Natural killer cell (primary cell): ENCODE measurements at places on chromosomes 12 and 14. TPM values are rescaled to one million over a fixed set of nuclear protein-coding genes. Genes with fewer than 3 reads are reported as not detected.

The KRT8 gene
- 0.25 TPM for total RNA-seq

The PDE3A gene
- 0.20 TPM for total RNA-seq

DNA sequence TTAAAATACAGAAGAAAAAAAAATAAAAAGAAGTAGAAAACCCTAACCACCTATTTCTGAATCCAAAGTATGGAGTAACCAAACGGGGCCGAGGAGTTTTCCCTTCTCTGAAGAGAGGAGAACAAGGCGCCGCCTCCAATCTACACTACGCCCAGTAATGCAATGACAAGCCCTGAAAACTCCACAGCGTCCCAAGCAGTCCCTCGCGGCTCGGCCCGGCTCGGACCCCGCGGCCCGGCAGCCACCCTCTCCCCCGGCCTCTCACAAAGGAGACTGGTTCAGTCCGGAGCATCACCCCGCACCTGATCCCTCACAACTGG is 371 bp downstream of the CHD8 start:
- H3K36me3 ChIP-seq, result peaks cover 5% of the 10 kb centered on the region
- H3K27me3 ChIP-seq, result no peaks in the 10 kb centered on the region
- H3K4me1 ChIP-seq, result peaks cover 18% of the 10 kb centered on the region
- DNase-seq, result no peak

DNA sequence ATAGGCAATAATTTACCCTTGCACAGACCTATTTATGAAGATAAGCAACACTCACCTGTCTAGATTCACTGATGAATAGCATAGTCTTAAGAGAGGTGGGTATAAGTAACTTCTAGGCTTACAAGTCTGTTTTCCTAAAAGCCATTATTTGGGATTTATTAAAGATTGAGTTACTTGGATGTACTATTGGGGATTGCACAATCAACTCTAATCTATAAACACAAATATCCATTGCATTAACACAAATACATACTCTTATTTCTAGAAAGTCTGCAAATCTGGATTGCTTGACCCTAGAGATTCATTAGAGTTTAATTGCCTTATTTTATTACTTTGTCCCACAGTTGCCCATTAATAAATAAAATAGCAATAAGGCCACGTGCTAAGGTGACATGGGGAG is 148.1 kb upstream of the CCDC198 start:
- H3K4me1 ChIP-seq, result no peaks in the 10 kb centered on the region
- no peaks in the 10 kb centered on the region for H3K36me3 ChIP-seq
- H3K27me3 ChIP-seq, result no peaks in the 10 kb centered on the region
- DNase-seq, result no peak
- H3K27ac ChIP-seq, result no peak overlapping the region

DNA sequence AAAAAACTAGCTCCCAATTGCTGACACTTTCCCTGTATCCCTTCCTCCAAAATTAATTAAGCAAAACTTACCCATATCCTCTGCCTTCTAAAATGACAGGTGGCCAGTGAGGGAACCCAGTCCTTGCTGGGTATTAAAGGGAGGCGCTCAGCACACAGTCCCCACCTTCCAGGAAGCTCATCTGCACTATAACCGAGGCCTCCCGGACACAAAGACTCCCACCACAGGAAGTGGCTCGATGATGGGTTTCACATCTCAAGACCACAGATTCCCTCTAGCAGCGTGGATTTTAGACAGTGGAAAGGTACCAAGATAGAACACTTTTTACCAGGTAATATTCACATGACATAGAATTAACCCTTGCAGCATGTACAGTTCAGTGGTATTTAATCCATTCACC is 126.8 kb upstream of the NCOR2 start:
- no peaks in the 10 kb centered on the region for H3K36me3 ChIP-seq
- H3K4me1 ChIP-seq, result peaks cover 23% of the 10 kb centered on the region
- no peak overlapping the region for H3K4me3 ChIP-seq
- DNase-seq, result peak; percentile 39
- no peak overlapping the region for H3K27ac ChIP-seq
- H3K27me3 ChIP-seq, result peaks cover 29% of the 10 kb centered on the region

- H3K27ac ChIP-seq, result peak overlapping the region; percentile 55
- H3K4me3 ChIP-seq, result peak overlapping the region; percentile 44
- no peak for DNase-seq
- H3K4me1 ChIP-seq, result no peaks in the 10 kb centered on the region
- peaks cover 12% of the 10 kb centered on the region for H3K36me3 ChIP-seq
These were observed 5.3 kb upstream of the ACACB start for GRCh38 chr12:109110988-109111495.

GRCh38 chr12:104742551-104743201 is 215.4 kb downstream of the SLC41A2 start:
- no peaks in the 10 kb centered on the region for H3K36me3 ChIP-seq
- peaks cover 64% of the 10 kb centered on the region for H3K4me1 ChIP-seq
- H3K27ac ChIP-seq, result no peak overlapping the region
- H3K4me3 ChIP-seq, result no peak overlapping the region
- no peaks in the 10 kb centered on the region for H3K27me3 ChIP-seq

- DNase-seq, result no peak
- no peak overlapping the region for H3K4me3 ChIP-seq
- H3K36me3 ChIP-seq, result no peaks in the 10 kb centered on the region
- no peaks in the 10 kb centered on the region for H3K4me1 ChIP-seq
These were observed 536.4 kb upstream of the SEL1L start for GRCh38 chr14:82070040-82070439.

The TWF1 gene
- total RNA-seq, result 75.5 TPM

DNA sequence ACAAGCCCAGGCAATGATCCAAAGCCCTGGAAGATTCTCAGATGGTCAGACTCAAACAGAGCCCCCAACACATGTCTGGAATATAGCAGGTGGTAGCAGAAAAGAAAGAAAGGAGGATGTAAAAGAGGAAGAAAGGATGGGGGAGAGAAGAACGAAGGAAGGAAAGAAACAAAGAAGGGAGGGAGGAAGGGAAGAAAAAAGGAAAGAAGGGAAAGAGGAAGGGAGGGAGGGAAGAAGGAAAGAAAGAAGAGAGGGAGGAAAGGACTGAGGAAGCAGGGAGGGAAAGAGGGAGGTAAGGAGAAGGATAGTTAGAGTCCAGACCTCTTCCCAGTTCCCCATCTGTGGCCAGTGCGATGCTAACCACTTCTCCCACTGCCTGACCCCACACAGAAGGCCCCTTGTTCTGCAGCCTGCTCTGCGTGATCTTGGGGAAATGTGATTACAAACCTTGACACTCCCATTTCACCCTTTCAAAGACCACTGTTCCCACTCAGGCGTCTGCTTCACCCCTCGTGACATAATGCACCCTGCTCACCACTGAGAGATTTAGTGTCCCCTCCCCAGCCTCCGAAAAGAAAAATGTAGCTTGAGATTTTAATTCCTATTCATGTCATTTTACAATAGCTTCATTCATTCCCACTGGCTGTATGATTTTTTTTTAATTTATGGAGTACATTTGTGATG is 357.9 kb downstream of the BCL11B start:
- H3K4me1 ChIP-seq, result no peaks in the 10 kb centered on the region
- no peaks in the 10 kb centered on the region for H3K36me3 ChIP-seq
- DNase-seq, result no peak
- H3K4me3 ChIP-seq, result no peak overlapping the region

The LRRC43 gene
- total RNA-seq, result 18.5 TPM

GRCh38 chr12:118541071-118541470 is 164.7 kb downstream of the SUDS3 start:
- H3K27me3 ChIP-seq, result no peaks in the 10 kb centered on the region
- no peaks in the 10 kb centered on the region for H3K4me1 ChIP-seq
- H3K4me3 ChIP-seq, result no peak overlapping the region
- no peak for DNase-seq

The RPGRIP1 gene
- 0.68 TPM for total RNA-seq

- no peaks in the 10 kb centered on the region for H3K4me1 ChIP-seq
- no peak overlapping the region for H3K4me3 ChIP-seq
- H3K36me3 ChIP-seq, result no peaks in the 10 kb centered on the region
- no peak for DNase-seq
- H3K27ac ChIP-seq, result no peak overlapping the region
- no peaks in the 10 kb centered on the region for H3K27me3 ChIP-seq
These were observed 215.3 kb downstream of the SEC23A start for GRCh38 chr14:38887696-38888095.

DNA sequence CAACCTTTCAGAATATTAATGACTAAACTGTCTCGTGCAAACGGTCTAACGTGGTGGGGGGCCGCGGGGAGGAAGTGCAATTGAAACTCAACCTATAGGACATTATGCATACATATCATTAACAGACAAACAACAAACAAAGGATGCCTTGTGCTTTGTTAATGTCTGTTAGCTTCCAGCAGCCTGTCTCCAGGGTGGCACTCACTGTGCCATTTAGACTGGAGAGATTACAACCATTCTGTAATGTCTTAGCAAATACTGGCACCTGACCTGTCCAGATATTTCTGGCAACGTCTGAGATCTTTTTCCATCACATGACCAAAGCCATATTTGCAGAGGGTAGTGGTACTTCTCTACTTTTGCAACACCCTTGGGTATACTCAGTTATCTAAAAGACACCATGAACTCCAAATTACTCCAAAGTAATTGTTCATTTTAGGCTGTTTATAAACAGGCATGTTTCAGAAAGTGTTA is 11.6 kb downstream of the BHLHE41 start:
- H3K4me3 ChIP-seq, result no peak overlapping the region
- DNase-seq, result no peak
- H3K27me3 ChIP-seq, result peaks cover 9% of the 10 kb centered on the region
- H3K27ac ChIP-seq, result no peak overlapping the region

DNA sequence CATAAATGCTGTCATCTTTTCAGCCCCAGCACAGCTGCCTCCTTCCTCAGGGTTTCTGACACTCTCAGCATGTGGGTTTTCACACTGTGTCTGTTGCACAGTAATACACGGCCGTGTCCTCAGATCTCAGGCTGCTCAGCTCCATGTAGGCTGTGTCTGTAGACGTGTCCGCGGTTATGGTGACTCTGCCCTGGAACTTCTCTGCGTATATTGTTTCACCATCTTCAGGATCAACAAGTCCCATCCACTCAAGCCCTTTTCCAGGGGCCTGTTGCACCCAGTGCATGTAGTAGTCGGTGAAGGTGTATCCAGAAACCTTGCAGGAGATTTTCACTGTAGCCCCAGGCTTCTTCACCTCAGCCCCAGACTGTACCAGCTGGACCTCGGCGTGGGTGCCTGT is 1210.6 kb downstream of the TMEM121 start:
- peaks cover 30% of the 10 kb centered on the region for H3K4me1 ChIP-seq
- peak overlapping the region; percentile 96 for H3K27ac ChIP-seq
- no peaks in the 10 kb centered on the region for H3K27me3 ChIP-seq

DNA sequence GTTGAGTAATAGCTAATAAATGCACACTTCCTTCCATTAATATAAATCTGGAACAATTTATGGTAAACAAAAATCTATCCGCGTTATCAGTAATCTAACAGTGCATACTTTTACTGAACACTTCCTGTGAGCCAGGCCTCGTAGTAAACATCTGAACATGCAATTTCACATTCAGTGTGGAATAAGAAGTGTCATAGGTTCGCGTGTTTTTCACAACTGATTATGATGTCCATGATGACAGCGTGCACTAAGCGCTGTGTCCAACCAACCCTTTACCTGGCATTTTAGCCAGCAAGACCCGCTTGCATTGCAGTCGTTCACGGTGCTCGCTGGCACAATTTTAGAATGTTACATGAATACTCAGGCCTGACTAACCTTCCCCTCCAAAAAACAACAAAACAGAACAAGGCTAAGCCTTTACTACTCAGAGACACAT is 2.1 kb downstream of the PNMA1 start:
- peaks cover 10% of the 10 kb centered on the region for H3K36me3 ChIP-seq
- H3K4me3 ChIP-seq, result peak overlapping the region; percentile 74
- H3K27ac ChIP-seq, result peak overlapping the region; percentile 57
- DNase-seq, result no peak
- H3K4me1 ChIP-seq, result peaks cover 25% of the 10 kb centered on the region
- H3K27me3 ChIP-seq, result no peaks in the 10 kb centered on the region

DNA sequence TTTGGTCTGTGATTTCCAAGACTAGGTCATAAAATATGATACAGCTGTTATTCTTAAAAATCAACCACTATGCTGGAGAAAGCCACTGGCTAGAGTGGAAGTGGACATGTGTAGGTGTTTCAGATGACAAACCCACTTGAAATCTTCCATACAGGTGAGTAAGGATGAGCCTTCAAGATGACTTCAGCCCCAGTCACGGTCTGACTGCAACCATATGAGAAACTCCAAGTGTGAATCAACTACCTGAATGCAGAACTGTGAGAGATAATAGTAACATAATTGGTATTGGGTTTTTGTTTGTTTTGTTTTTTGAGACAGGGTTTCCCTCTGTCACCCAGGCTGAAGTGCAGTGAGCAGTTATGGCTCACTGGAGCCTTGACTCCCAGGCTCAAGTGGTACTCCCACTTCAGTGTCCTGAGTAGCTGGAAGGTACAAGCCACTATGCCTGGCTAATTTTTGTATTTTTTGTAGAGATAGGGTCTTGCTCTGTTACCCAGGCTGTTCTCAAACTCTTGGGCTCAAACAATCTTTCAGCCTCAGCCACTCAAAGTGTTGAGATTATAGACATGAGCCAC is 273.3 kb upstream of the LRIG3 start:
- H3K27ac ChIP-seq, result no peak overlapping the region
- H3K27me3 ChIP-seq, result no peaks in the 10 kb centered on the region
- no peak for DNase-seq
- H3K4me1 ChIP-seq, result no peaks in the 10 kb centered on the region
- H3K4me3 ChIP-seq, result no peak overlapping the region
- H3K36me3 ChIP-seq, result no peaks in the 10 kb centered on the region

GRCh38 chr14:92696366-92696765 is 52.1 kb downstream of the LGMN start:
- H3K27ac ChIP-seq, result no peak overlapping the region
- H3K4me1 ChIP-seq, result peaks cover 28% of the 10 kb centered on the region

DNA sequence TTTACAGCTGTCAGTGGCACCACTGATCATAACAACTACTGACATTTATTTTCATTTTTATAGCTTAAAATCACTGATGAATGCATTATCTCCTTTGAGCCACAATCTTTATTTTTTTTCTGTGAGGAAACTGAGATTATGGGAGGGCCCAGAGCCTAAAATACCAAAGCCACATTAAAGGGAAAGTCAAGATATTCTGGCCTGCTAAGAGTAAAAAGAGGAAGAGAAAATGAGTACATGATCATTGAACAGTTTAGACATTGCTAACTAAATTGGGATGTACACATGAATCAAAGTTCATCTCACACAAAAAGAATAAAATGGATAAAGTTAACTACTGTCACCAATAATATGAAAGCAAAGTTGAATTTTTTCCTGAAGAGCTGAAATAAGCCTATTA is 170.5 kb upstream of the GARIN2 start:
- no peaks in the 10 kb centered on the region for H3K36me3 ChIP-seq
- H3K4me1 ChIP-seq, result no peaks in the 10 kb centered on the region
- no peak for DNase-seq
- no peaks in the 10 kb centered on the region for H3K27me3 ChIP-seq

The GZMB gene
- total RNA-seq, result 1,565 TPM

The PPFIBP1 gene
- total RNA-seq, result 0.73 TPM

GRCh38 chr14:92352158-92352985 is 29.4 kb downstream of the SLC24A4 start:
- no peaks in the 10 kb centered on the region for H3K36me3 ChIP-seq
- DNase-seq, result peak; percentile 49
- H3K4me3 ChIP-seq, result no peak overlapping the region
- no peaks in the 10 kb centered on the region for H3K27me3 ChIP-seq
- H3K4me1 ChIP-seq, result no peaks in the 10 kb centered on the region

The RGS6 gene
- not detected for total RNA-seq
